ENCODE measurements at places on chromosomes 1 and 21.

DNA sequence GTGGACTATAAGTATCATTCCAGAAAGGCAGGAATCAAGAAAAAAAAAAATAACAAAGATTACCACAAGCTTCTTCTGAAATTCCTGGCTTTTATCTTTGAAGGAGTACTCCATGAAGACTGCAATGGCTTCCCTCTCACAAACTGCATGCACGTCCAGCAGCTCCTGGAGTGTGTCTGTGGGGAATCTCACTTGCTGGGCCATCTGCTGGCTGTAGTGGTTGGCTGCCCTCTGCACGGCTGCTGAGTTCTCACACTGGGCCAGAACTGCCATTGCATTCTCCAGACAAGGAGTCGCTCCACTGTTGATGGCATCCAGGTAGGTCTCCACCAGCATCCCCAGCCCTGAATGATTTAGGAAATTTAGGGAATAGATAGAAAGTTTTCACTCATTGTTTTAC is 23.3 kb upstream of the GBP2 start:
- DNase-seq, result no peak

GRCh38 chr1:235885655-235886262 is 19.1 kb upstream of the LYST start:
- DNase-seq, result no peak

- DNase-seq, result no peak
Observed at GRCh38 chr1:189434461-189434860, 1043.2 kb downstream of the BRINP3 start.

DNA sequence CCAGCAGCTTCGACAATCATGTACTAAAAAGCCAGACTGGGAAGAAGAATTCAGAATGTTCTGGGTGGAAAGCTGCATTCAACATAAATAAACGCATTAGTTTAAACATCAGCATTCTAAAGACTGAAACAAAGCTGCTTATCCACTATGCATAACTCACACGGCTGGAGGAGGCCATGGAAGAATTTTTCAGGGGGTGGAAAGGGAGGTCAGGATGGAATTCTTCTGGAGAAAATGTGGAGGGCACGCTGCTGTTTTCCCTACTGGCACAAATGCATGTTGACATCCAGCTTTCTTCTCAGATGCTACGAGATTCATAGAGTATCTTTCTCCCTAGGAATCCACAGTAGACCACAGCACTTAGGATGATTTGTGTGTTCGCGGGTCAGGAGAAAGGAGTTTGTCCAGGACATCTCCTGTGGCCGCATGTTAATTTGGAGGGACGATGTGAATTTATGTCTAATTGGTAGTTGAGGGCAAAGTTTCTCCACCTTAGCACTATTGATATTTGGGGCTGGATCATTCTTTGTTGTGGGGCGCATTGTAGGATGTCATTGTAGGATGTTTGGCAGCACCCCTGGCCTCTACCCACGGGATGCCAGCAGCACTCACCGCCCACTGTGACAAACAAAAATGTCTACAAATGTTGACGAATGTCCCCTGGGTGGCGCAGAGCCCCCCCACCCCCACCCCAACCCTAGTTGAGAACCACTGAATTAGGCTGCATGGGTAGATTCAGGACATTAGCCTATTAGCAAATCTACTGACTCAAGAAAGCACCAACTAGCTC is 86.5 kb upstream of the KAZN start:
- DNase-seq, result no peak

- no peak for DNase-seq
Observed at GRCh38 chr1:245997471-245998258, 509.4 kb downstream of the SMYD3 start.

DNA sequence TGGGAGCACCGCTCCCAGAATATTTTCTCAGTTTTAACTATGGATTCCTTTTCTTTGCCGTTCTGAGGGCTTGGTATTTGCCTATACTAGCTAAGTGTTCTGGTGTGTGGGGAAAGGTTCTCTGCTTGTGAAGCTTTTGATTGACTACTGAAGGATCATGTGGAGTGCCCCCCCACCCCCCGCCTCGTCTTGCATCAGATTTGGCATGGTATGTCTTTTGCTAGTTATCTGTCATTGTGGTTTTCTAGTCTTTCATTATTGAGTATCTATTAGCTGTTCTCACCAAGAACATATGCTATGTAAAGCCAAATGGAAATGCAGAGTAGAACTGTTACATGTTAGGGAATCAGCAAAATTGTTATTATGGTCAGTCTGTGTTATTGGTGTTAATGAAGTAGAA is 58.3 kb downstream of the MACF1 start:
- no peak for DNase-seq

DNA sequence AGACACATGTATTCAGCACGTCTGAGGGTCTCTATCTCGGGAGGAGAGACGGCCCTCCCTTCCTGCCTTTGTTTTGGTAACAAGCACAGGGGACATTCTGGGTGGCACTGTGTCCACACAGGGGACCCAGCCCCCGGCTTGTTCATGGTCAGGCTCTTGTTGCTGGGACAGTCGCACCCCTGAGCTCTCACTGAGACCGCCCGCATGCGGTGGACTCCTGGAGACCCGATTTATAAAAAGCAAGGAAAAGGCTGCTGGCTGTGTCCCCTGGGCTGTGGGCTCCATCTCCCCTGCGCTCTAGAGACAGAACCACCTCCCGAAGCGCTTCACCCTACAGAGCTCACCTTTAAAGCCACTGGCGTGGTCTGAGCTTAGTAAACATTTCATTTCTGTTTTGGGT is 103.4 kb downstream of the WDR4 start:
- no peak for DNase-seq

- DNase-seq, result no peak
Observed at GRCh38 chr1:226293553-226293920, 15.4 kb downstream of the LIN9 start.

DNA sequence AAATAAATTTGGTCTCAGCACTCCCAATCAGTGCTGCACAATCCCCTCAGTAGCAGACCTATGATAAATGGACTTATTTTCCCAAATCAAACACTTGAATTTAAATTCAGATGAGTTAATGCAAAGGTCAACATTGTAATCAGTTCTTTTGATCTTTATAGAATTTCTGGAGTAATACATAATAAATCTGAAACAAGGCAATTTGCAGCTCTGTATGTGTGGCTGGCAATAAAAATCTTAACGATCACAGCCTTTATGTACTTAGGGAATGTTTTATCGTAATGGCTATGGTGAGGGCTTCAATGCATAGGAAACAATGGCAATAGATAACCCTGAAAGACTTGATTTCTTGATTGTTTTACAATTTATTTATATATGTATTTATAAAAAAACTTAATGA is 91.4 kb downstream of the GPATCH2 start:
- DNase-seq, result no peak

- DNase-seq, result no peak
Observed at GRCh38 chr1:212495766-212496494, 63.2 kb downstream of the NENF start.

- DNase-seq, result no peak
Observed at GRCh38 chr1:172325531-172325930, 95.0 kb upstream of the C1orf105 start.

- DNase-seq, result no peak
Observed at GRCh38 chr1:168531615-168532345, 12.0 kb downstream of the XCL2 start.

- no peak for DNase-seq
Observed at GRCh38 chr1:28449904-28450303, 55.9 kb upstream of the RCC1 start.

- DNase-seq, result no peak
Observed at GRCh38 chr1:243798726-243799125, 51.3 kb downstream of the AKT3 start.

DNA sequence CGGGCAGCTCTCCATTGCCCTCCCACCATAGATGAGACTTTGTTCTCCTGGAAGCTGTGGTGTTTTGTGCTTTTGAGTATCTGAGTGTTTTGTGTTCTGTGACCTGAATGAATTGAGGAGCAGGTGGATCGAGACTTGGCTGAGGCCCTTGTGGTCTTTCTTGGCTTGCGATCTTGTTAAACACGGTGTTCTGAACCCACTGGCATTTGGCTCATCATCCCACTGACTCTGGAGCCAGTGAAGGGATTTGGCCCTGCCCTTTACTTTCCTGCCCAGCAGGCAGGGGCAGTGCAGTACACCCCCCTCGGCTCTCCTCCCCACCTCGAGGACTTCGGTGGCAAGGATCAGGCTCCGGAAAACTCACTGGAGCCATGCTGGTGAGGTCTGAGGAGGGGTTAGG is 30.6 kb downstream of the PKNOX1 start:
- DNase-seq, result no peak

DNA sequence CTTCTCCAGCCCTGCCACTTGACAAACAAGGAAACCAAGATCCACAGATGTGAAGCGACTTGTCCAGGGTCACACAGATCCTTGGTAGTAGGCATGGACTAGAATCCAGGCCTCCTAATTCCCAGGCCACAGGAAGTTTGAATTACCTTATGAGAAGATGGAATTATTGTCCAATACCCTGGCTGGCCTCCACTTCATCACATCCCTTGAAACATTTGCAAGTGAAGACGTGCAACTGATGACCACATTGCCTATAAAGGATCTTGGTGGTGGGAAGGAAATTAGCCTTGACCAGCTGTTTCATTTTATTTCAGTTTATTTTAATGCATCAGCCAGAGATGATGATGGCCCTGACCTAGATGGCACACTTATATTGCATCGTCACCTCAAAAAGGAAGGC is 165.8 kb upstream of the CAMK1G start:
- no peak for DNase-seq

DNA sequence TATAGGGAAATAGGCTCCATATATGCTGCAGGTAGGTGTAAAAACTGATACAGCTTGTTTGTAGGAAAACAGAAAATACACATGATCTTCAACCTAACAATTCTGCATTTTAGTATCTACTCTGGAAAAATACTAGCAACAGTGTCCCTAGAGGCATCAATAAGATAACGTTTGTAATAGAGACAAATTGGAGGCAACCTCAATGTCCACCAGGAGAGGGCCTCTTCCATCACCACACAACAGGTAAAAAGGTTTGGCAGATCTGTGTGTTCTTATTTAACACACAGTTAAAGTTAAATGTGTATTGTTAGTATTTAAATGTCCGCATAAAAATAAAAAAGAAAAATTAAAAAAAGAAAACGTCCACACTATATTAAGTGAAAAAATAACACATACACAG is 5.4 kb downstream of the EIF2D start:
- no peak for DNase-seq

DNA sequence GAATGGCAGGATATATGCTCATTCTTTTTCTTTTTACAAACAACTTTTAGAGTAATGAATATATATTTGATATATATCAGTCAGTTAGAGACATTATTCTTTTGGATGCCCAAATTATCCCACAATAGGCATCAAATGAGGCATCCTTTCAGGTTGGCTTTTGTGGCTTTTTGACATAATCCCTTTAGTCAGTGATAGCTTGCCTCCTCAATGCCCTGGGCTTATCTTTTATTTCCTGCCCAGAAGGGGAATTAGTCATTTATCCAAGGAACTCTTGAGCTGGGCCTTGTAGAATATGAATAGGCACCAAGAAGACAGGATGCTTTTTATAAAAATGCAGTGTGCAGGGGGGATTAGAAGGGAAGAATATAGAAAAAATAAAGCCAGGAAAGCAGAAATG is 22.2 kb downstream of the EPHX4 start:
- no peak for DNase-seq

DNA sequence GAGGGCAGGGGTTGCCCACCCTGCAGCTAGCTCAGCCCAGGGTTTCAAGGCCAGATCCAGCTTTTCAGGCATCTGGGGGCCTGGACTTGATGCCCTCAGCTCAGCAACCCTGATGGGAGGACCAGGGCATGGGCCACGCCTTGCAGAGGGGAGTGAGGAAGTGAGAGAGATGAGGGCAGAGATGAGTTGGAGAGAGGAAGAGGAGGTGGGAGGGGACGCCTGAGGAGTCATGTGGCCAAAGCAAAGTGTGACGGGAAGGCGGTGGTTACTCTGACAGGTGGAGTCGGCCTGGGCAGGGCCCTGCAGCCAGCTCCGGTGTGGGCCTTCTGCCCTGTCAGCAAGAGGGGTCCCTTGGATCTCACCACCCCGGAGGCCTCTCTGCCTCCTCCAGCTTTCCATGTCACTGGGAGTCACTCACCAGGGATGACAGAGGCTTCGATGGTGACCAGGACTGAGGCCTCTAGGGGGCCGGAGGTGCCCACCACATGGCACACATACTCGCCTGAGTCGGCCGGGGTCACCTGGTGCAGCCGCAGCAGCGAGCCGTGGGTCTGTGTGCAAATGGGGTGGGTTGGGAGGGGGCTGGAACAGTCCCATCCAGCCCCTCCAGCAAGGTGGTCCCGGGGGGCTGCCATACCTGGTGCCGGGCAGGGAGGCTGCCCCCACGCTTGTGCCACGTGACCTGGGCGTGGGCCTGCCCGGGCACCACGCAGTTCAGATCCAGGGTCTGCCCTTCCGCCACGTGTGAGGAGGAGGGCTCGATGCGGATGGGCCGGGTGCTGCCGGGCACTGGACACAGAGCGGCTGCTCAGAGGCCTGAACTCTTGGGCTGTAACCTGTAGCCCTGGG is 40.4 kb downstream of the LDLRAD2 start:
- no peak for DNase-seq

DNA sequence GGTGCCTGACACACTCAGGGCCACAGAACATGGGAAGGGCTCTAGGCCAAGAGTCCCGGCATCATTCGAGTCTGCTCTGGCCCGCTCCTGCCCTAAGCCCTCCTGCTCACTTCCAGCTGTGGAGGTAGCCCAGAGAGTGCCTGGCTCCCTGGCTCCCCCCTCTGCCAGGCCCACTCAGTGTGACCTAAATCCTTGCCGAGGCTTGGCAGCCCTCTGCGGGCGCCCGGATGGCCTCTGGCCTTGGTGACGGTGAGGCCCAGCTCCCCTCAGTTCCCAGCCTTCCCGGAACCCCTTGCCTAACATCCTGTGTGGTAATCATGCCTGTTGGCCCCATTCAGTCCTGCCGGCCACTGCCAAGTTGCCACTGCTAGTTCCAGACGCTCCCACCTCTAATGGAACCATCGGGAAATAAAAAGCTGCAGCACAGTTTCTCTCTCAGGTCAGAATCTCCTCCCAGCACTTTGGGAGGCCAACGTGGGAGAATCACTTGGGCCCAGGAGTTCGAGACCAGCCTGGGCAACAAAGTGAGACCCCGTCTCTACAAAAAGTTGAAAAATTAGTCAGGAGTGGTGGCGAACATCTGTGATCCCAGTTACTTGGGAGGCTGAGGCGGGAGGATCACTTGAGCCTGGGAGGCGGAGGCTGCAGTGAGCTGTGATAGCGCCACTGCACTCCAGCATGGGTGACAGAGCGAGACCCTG is 1.2 kb upstream of the H6PD start:
- DNase-seq, result no peak

DNA sequence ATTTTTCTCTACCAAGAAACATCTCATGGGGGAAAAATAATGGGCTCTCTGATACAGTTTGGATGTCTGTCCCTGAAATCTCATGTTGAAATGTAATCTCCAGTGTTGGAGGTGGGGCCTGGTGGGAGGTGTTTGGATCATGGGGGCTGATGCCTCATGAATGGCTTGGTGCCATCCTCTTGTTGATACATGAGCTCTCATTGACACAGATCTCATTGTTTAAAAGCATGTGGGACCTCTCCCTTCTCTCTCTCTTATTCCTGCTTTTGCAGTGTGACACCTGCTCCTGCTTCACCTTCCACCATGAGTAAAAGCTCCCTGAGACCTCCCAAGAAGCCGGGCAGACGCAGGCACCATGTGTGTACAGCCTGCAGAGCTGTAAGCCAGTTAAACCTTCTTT is 332.5 kb upstream of the NRIP1 start:
- no peak for DNase-seq
